A549 (cell line): ENCODE measurements at places on chromosomes 2 and 18.

DNA sequence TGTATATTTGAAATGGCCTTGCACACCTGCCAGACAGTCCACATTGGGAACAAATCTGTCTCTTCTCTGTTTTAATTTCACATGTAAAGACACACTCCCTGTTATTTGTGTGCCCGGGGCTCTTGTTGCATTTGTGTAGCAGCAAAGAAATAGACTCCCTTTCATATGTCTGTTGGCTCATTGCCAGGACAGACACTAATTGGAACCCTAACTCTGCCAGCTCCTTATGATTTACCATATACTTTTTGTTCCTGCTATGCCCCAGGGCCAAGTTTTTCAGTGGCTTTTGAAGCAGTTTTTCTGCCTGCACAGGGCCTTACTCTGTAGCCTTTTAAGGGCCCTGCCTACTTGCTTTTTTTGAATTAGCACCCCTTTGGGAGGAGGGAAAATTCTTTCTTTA is 396.9 kb downstream of the DLGAP1 start:
- no peak for DNase-seq

GRCh38 chr18:36640021-36640952 is 188.5 kb downstream of the TPGS2 start:
- DNase-seq: no peak

- no peak for DNase-seq
Observed at GRCh38 chr18:10450986-10451385, 3.4 kb upstream of the APCDD1 start.

GRCh38 chr18:78716581-78716980 is 263.0 kb upstream of the SALL3 start:
- DNase-seq: no peak

- no peak for DNase-seq
Observed at GRCh38 chr2:212360068-212360460, 178.5 kb downstream of the ERBB4 start.

- DNase-seq: no peak
Observed at GRCh38 chr2:194567661-194568017, 1089.4 kb upstream of the SLC39A10 start.

- no peak for DNase-seq
Observed at GRCh38 chr18:69088973-69089372, 291.1 kb downstream of the CCDC102B start.

DNA sequence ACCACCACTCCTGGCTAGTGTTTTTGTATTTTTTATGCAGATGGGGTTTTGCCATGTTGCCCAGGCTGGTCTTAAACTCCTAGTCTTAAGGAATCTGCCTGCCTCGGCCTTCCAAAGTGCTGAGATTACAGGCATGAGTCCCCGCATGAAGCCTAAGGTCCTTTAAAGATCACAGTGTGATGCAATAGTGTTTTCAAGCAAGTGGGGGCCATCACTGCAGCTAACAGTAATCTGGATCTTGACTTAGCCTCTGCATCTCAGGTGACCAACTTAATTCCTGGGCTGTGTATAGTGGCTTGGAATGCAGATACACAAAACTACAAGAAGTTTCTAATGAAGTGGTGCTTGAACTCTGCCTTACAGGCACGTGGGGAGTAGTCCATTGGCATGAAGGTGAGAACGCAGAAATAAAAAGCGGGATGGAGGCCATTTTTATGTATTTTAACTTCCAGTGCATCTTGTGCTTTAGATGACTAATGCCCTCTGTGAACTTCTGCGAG is 334.4 kb upstream of the SPRED2 start:
- no peak for DNase-seq

GRCh38 chr18:58314284-58314683 is 270.3 kb downstream of the NEDD4L start:
- no peak for DNase-seq

- no peak for DNase-seq
Observed at GRCh38 chr18:38007676-38008330, 442.2 kb upstream of the CELF4 start.

GRCh38 chr2:28334527-28334894 is 58.1 kb upstream of the FOSL2 start:
- DNase-seq: no peak
